Spleen (tissue), 13 donors: ENCODE measurements at places on chromosomes 7 and 10. TPM values are rescaled to one million over a fixed set of nuclear protein-coding genes. Genes with fewer than 3 reads are reported as not detected.

FRMD4A gene
- total RNA-seq: 94.4 TPM

DNA sequence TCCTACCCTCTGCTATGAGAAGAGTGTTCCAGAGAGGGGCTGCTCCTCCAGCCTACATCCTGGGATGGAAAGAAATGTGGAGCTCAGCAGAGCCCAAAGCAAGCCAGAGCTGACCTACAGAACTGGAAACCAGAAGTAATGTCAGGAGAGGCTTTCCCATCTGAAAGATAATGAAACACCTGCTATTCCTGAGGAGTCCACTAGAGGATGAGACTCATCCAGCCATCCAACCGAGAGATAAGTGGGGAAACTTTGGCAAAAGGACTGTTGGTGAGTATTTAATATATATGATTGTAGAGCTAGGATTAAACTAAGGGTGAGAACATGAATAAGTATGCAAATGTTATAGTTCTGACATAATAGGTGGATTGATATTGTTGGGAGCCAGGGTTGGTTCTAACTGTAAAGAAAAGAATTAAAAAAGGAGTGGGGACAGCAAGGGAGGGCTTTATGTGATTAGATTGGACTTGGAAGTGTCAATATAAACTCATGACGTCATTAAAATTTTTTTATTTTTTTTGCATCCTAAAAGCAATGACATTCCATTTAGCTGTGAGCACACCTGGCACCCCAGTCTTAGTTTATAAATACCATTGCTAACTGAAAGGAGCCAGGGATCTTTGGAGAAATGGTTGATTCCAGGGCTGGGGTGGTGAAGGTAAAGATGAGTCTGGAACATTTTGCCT is 312.8 kb upstream of the NFE2L3 start:
- no peaks in the 10 kb centered on the region for H3K36me3 ChIP-seq
- H3K27ac ChIP-seq: no peak overlapping the region
- no peak for DNase-seq
- no peak overlapping the region for H3K4me3 ChIP-seq
- no peaks in the 10 kb centered on the region for H3K27me3 ChIP-seq
- H3K4me1 ChIP-seq: no peaks in the 10 kb centered on the region

GRCh38 chr7:30755384-30756154 is 3.6 kb downstream of the INMT start:
- H3K4me3 ChIP-seq: no peak overlapping the region
- H3K27ac ChIP-seq: peak overlapping the region; percentile 9
- no peaks in the 10 kb centered on the region for H3K4me1 ChIP-seq
- H3K27me3 ChIP-seq: no peaks in the 10 kb centered on the region

DNA sequence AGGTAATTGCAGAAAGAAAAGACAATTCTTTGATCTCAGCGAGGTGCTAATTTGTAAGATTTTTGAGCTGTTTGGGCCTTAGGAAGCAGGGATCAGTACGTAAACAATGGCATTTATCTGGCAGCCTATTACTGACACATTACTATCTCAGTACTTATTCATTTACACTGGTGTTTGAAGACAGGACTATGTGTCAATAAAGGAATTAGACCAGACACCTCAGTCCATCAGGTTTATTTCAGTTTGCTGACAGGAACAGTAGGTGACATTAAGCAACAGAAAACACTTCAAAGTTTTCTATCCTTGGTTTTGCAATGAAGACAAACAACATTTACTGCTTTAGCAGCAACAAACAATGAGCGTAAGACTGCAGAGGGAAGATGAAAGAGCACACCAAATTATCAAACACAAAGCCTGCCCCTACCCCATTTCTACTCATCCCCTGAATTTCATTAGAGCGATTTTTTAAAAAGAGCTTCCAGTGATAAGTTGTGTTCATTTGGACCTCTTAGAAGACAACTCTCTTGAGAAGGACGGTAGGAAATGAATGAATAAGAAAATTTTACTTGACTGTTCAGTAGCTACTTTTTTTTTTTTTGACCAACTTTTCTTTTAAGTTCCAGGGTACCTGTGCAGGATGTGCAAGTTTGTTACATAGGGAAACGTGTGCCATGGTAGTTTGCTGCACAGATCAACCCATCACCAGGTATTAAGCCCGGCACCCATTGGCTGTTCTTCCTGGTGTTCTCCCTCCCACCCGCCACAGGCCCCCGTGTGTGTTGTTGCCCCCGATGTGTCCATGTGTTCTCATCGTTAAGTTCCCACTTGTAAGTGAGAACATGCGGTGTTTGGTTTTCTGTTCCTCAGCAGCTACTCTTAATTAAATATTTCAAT is 138.8 kb downstream of the DKK1 start:
- H3K4me1 ChIP-seq: no peaks in the 10 kb centered on the region
- DNase-seq: no peak
- H3K27ac ChIP-seq: no peak overlapping the region
- H3K4me3 ChIP-seq: no peak overlapping the region

- DNase-seq: no peak
- H3K4me3 ChIP-seq: no peak overlapping the region
- H3K36me3 ChIP-seq: no peaks in the 10 kb centered on the region
Measured at GRCh38 chr10:62396864-62397263, 22.7 kb downstream of the ZNF365 start.

- H3K27me3 ChIP-seq: no peaks in the 10 kb centered on the region
- H3K4me1 ChIP-seq: peaks cover 42% of the 10 kb centered on the region
- H3K36me3 ChIP-seq: peaks cover 44% of the 10 kb centered on the region
- no peak for DNase-seq
- H3K4me3 ChIP-seq: no peak overlapping the region
- no peak overlapping the region for H3K27ac ChIP-seq
Measured at GRCh38 chr10:89304925-89305324, 3.1 kb downstream of the IFIT2 start.
